ENCODE measurements at places on chromosomes 1 and 21. TPM values are rescaled to one million over a fixed set of nuclear protein-coding genes. Genes with fewer than 3 reads are reported as not detected.
A peak's percentile ranks its signal among the peaks of the same experiment; 100 is the strongest.

EPHX1 gene
- total RNA-seq = 2.1 TPM

DNAI4 gene
- 7.9 TPM for total RNA-seq

ZNF436 gene
- 11.9 TPM for total RNA-seq

RIPK4 gene
- total RNA-seq = 0.36 TPM

- DNase-seq = peak; percentile 16
Measured at GRCh38 chr1:223143537-223144248, 645 bp upstream of the TLR5 start.

DNA sequence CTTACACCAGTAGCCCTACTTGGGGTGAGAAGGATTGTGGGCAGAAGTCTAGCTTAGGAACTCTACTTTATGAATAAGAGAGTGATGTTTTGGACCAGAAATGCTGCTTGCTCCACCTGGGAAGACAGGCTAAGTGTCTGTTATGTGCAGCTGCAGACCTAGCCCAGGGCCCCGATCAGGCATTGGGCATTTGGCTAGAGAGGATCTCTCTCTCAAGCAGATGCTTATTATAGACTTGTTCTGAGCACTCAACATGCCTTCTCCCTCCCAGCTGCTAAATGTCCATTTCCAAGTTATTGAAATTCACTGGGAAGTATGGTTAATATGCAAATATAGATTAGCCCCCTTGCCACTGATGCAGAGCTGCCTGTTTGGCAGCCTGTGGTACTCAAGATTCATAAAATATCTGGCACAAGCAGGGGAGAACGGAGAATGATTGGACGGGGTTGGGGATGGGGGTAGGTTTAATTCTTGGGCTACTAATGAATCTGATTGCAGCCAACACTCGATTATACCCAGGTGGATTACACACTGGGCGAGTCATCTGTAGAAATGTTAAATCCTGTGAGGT, 115.9 kb downstream of the KCND3 start:
- DNase-seq = no peak

DNA sequence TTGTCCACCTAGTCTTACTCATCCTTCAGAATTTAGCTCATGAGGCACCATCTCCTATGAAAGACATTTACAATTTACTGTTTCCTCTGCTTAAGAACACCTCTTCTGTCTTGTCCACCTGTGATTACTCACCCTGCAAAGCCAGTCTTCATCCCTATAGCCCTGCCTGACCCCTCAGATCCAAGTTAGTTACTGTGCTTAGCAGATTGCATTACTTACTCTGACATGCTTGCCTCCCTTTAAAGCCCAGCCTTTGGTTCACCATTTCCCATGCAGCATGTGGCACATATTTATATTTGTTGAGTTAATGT, 60.9 kb upstream of the VCAM1 start:
- DNase-seq = no peak

- no peak for DNase-seq
Measured at GRCh38 chr1:202367271-202367670, 18.8 kb downstream of the PPP1R12B start.

DNA sequence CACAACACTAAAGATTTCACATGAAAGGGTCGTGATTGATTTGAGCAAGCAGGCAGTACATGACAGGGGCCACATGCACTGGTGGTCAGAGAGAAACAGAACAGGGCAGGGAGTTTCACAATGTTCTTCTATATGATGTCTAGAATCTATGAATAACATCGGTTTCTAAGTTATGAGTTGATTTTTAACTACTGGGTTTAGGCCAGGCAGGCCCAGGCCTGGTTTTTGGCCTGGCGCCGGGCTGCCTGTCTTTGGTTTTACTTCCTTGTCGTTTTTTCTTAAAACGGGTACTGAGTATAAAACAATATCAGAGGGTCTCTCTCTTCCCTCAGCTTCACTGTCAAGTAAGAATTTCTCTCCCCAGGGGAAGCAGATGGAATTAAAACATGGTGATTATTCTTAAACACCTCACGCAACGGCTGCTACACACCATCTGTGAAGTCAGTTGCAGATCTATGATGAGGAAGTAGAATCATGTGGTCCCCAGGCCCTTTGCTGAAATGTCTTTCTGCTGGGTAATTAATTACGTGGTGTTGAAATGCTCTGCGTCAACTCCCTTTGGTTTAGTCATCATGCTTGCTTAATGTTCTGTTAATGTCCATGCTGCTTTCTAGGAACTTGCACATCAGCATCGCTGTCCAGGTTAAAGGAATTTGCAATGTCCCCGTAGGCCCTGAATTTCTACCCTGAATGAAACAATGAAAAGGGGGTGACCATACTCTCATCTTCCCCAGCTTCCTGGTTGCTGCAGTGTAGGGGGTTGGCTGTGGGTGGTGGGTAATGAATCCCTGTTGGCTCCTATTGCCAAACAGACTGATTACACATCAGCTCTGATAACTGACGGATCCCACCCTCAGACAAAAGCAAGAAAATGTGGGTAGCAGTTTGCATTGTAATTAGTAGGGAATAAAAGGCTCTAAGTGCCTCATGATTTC, 70.3 kb downstream of the SERINC2 start:
- no peak for DNase-seq

All from CD4-positive, alpha-beta memory T cell (primary cell).